Chondrocyte (in vitro differentiated cells): ENCODE measurements at places on chromosomes 12 and 14. TPM values are rescaled to one million over a fixed set of nuclear protein-coding genes. Genes with fewer than 3 reads are reported as not detected.

- no peak overlapping the region for H3K4me3 ChIP-seq
- no peaks in the 10 kb centered on the region for H3K4me1 ChIP-seq
- H3K27ac ChIP-seq, result no peak overlapping the region
- DNase-seq, result peak; percentile 29
- H3K36me3 ChIP-seq, result no peaks in the 10 kb centered on the region
- peaks cover 11% of the 10 kb centered on the region for H3K27me3 ChIP-seq
Measured at GRCh38 chr14:100786576-100787219, 39.2 kb upstream of the MEG3 start.

The NUAK1 gene
- total RNA-seq, result 78.1 to 81.4 TPM (median 78.5 TPM) in 3 replicates

DNA sequence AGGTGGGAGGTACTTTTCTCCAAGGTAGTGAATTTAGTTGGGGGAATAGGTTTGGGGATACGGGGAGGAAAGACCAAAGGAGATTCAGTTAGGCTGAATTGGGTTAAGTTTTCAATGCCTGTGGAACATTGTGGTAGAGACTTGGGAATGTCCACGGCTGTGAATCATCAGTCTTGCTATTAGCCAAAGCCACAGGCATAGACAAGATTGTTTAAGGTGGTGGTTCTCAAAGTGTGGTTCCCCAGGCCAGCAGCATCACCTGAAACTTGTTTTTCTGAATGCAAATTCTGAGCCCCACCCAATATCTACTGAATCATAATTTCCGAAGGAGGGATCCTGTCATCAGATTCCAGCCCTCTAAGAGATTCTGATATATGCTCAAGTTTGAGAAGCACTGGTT, 316.2 kb downstream of the EGLN3 start:
- H3K27ac ChIP-seq, result no peak overlapping the region
- peaks cover 4% of the 10 kb centered on the region for H3K4me1 ChIP-seq
- H3K27me3 ChIP-seq, result no peaks in the 10 kb centered on the region
- no peak overlapping the region for H3K4me3 ChIP-seq
- no peak for DNase-seq

The SLC11A2 gene
- 26.8 to 41.4 TPM (median 33.0 TPM) in 3 replicates for total RNA-seq

The IFI27 gene
- total RNA-seq, result 1.5 to 3.3 TPM (median 1.5 TPM) in 3 replicates

The ZNF384 gene
- total RNA-seq, result 50.7 to 56.2 TPM (median 55.1 TPM) in 3 replicates

The GPX2 gene
- not detected in 3 replicates for total RNA-seq

- peak overlapping the region; percentile 95 for H3K27ac ChIP-seq
- peaks cover 4% of the 10 kb centered on the region for H3K36me3 ChIP-seq
- peak overlapping the region; percentile 73 for H3K4me3 ChIP-seq
Measured at GRCh38 chr14:60652674-60653651, 3.7 kb upstream of the SIX1 start.

- H3K4me3 ChIP-seq, result no peak overlapping the region
- H3K36me3 ChIP-seq, result peaks cover 2% of the 10 kb centered on the region
- H3K27ac ChIP-seq, result no peak overlapping the region
- H3K4me1 ChIP-seq, result no peaks in the 10 kb centered on the region
- H3K27me3 ChIP-seq, result no peaks in the 10 kb centered on the region
- DNase-seq, result no peak
Measured at GRCh38 chr12:128829861-128830504, 6.2 kb upstream of the SLC15A4 start.

The ISM2 gene
- 0.20 to 0.26 TPM in 2 of 3 replicates, not detected in the other for total RNA-seq

GRCh38 chr14:44803239-44803905, 158.4 kb downstream of the KLHL28 start:
- H3K27ac ChIP-seq, result no peak overlapping the region
- no peak overlapping the region for H3K4me3 ChIP-seq
- peaks cover 14% of the 10 kb centered on the region for H3K27me3 ChIP-seq
- H3K36me3 ChIP-seq, result no peaks in the 10 kb centered on the region
- DNase-seq, result no peak

The HOMEZ gene
- total RNA-seq, result 7.3 to 8.2 TPM (median 7.6 TPM) in 3 replicates

The CLEC4C gene
- total RNA-seq, result not detected in 3 replicates

The P2RX2 gene
- total RNA-seq, result not detected in 3 replicates

The OR4E2 gene
- not detected in 3 replicates for total RNA-seq

The BMP4 gene
- 2.9 to 9.0 TPM (median 3.4 TPM) in 3 replicates for total RNA-seq

The WNT1 gene
- not detected in 3 replicates for total RNA-seq

The PMEL gene
- total RNA-seq, result 0.45 to 1.1 TPM (median 0.82 TPM) in 3 replicates

The E2F7 gene
- 2.0 to 5.0 TPM (median 2.8 TPM) in 3 replicates for total RNA-seq

DNA sequence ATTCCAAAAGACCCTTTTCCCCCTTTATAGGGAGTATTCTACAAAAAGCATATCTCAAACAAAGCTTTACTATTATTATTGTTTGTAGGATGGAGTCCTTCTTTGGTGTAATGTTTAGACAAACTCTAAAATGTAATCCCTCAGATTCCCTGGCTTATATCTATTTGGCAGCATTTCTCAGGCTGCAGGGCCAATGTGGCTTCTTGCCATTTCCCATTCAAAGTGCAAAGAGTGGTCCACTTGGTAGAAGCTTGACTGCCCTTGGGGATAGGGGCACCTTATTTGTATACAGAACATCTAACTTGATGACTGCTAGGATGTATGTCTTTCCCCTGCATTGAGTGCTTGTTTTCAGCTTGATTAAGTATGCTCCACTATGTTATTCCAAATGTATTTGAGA, 242.7 kb downstream of the PRKD1 start:
- DNase-seq, result no peak
- H3K4me3 ChIP-seq, result no peak overlapping the region
- no peaks in the 10 kb centered on the region for H3K27me3 ChIP-seq
- peaks cover 38% of the 10 kb centered on the region for H3K4me1 ChIP-seq

DNA sequence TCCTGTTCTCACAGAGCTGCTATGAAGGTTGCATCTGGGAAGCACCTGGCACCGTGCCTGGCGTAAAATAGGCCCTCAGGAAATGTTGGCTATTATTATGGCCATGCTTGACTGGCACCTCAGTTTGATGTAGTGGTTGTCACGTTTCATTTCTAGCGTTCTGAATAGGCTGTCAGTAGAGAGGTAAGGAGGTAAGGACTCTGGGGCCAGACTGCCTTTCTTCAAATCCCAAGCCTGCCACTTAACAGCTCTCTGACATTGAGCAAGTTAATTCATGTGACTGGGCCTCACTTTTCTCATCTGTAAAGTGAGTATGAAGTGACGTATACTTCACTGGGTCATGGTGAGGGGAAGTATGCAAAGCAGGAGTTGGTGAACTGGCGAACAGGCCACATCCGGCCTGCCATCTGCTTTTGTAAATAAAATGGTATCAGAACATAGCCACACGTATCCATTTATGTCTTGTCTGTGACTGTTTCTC, 196.2 kb downstream of the CACNA1C start:
- peak overlapping the region; percentile 5 for H3K27ac ChIP-seq
- no peak for DNase-seq
- no peaks in the 10 kb centered on the region for H3K36me3 ChIP-seq
- H3K4me1 ChIP-seq, result peaks cover 65% of the 10 kb centered on the region
- H3K4me3 ChIP-seq, result no peak overlapping the region

DNA sequence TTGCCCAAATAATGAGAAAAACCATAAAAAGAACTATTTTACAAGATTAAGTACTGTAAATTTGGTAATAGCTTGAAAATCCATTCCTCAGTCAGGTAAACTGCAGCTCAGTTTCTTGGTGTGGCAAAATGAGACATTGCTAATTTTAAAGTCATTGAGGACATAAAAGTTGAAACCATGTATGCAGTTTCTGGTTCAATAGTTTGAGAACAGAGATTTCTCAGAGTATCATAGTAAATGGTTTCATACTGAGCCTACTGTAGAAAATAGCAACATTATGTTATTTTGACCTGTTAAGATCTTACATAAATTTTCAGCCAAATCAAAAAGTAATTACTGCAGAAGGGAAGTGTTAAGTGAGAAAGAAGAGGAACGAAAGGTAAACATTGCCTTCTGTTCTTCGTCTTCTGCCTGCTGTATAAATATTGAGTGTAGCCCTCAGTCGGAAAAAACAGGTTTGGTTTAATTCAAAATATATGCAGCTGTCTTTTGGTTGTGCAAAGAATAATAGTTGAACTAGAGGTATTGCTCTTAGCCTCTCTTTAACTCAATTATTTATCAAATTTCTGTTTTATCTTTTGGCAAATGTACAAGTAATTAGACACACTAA, 119.6 kb downstream of the SYNE2 start:
- H3K27ac ChIP-seq, result no peak overlapping the region
- H3K36me3 ChIP-seq, result no peaks in the 10 kb centered on the region
- H3K4me1 ChIP-seq, result no peaks in the 10 kb centered on the region
- no peak overlapping the region for H3K4me3 ChIP-seq
- DNase-seq, result no peak
- no peaks in the 10 kb centered on the region for H3K27me3 ChIP-seq

The STON2 gene
- not detected in 3 replicates for total RNA-seq

- H3K4me1 ChIP-seq, result peaks cover 8% of the 10 kb centered on the region
- no peaks in the 10 kb centered on the region for H3K36me3 ChIP-seq
- H3K27ac ChIP-seq, result no peak overlapping the region
Measured at GRCh38 chr12:91889059-91889458, 256.6 kb downstream of the BTG1 start.

GRCh38 chr12:20415028-20415427, 46.7 kb downstream of the PDE3A start:
- peaks cover 45% of the 10 kb centered on the region for H3K4me1 ChIP-seq
- peak overlapping the region; percentile 30 for H3K27ac ChIP-seq
- peak overlapping the region; percentile 31 for H3K4me3 ChIP-seq

DNA sequence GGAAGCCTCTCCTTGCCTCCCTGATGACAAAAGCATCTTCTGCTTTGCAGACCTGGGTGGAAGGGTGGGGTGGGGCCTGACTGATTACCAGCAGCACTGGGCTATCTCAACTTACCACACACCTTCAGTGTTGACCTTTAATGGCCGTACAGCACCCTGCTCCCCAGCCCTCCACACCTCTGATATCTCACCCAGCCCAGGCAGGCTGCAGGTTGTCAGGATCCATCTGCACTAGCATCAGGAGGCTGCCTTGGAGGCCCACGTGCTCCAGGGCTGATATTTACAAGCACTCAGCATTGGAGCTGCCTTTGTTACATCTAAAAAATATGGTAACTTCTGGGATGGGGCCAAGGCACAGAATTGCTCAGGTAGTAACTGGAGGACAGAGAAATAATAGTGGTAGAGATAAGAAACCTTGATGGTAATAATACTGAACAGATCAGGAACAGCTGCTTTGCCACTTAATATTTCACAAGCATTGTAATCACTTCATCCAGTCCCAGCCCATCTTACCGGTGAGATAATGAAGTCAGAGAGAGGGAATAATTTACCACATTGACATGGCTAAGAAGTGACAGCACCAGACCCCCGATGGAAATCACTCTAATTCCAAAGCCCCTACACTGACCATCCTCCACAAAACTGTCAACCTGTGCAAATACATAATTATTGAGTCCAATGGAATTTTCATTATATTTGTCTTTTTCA, 125.2 kb upstream of the RFLNA start:
- H3K4me1 ChIP-seq, result peaks cover 36% of the 10 kb centered on the region
- no peak for DNase-seq
- H3K27ac ChIP-seq, result no peak overlapping the region

DNA sequence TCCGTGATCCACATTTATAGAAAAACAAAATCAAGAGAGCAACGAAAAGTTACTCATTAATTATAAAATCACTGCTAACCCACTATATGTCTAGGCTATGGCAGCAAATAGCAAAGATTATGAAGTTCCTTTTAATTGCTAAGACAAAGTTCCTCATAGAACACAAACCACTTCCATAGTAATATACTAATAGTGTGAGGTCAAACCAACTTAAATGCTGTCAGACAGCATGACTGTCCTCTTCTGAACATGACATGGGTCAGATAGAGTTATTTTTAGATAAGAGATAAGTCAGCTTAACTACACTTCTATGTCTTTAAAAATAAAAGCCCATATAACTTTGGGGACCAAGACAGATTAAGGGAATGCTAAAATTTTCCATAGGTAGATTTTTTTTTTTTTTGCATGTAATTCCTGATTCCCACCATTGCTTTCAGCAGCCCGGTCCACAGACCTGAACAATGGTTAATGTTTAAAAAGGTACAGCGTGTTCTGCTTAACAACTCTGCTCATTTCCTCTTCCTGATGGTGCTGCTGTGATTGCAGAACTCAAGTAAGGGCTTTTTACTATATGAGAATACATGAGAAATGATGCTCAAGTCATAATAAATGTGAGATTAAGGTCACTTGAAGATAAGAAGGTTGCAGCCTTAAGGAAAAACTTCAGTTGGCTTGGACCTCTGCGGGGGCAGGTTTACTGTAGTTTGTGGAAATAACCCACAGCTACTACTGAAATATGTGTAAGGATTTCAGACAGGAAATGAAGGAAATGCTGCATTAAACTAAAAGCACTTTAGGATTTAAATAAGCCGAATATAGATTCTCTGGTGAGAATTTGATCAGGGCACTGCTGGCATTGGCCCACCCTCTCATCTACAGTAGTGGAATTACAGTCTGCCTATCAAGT, 37.7 kb upstream of the DUSP6 start:
- peak overlapping the region; percentile 15 for H3K27ac ChIP-seq
- H3K27me3 ChIP-seq, result no peaks in the 10 kb centered on the region

DNA sequence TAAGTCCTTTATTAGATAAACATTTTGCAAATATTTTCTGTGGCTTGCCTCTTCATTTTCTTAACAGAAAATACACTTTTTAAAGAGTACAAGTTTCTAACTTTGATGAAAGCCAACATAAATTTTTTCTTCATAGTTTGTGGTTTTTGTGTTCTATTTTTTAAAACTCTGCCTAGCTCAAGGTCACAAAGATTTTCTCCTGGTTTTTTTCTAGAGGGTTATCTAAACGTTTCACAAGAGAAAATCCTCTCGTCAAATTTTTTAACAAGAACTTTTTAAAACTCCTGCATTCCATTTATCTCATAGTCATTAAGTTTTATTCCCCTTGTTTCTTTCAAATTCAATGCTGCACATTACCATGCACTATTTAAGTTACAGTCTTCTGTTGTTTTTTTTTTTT, 8.2 kb downstream of the AREL1 start:
- peak overlapping the region; percentile 71 for H3K27ac ChIP-seq
- no peak overlapping the region for H3K4me3 ChIP-seq
- H3K36me3 ChIP-seq, result peaks cover 3% of the 10 kb centered on the region
- H3K27me3 ChIP-seq, result no peaks in the 10 kb centered on the region

- no peak overlapping the region for H3K27ac ChIP-seq
- no peaks in the 10 kb centered on the region for H3K4me1 ChIP-seq
- H3K27me3 ChIP-seq, result no peaks in the 10 kb centered on the region
- no peak for DNase-seq
- H3K36me3 ChIP-seq, result peaks cover 4% of the 10 kb centered on the region
Measured at GRCh38 chr12:2221030-2221621, 168.3 kb downstream of the CACNA1C start.

The RNF212B gene
- total RNA-seq, result not detected in 3 replicates

- no peaks in the 10 kb centered on the region for H3K27me3 ChIP-seq
- H3K27ac ChIP-seq, result no peak overlapping the region
Measured at GRCh38 chr14:22939684-22940083, 10.5 kb upstream of the PRMT5 start.

DNA sequence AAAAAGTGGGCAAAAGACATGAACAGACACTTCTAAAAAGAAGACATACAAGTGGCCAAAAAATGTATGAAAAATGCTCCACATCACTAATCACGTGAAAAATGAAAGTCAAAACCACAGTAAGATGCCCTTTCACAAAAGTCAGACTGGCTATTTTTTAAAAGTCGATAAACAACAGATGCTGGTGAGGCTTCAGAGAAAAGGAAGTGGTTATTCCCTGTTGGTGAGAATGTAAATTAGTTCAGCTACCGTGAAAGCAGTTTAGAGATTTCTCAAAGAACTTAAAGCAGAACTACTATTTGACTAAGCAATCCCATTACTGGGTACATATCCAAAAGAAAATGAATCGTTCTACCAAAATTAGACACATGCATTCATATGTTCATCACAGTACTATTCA, 237.0 kb downstream of the KIF21A start:
- no peaks in the 10 kb centered on the region for H3K27me3 ChIP-seq
- no peak overlapping the region for H3K4me3 ChIP-seq
- H3K36me3 ChIP-seq, result no peaks in the 10 kb centered on the region
- no peak for DNase-seq
